ENCODE measurements at places on chromosomes 12 and 14.

DNA sequence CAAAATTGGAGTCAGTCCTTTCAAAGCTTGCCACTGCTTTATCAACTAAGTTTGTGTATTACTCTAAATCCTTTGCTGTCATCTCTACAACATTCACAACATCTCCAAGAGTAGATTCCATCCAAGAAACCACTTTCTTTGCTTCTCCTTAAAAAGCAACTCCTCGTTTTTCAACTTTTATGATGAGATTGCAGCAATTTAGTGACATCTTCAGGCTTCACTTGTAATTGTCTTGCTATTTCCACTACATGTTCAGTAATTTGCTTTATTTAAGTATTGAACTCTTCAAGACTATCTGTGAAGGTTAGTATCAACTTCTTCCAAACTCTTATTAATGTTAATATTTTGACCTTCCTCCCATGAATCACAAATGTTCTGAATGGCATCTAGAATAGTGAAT, 747.9 kb downstream of the TMTC2 start:
- DNase-seq = no peak

GRCh38 chr14:102103062-102103695, 16.3 kb upstream of the HSP90AA1 start:
- no peak for DNase-seq

DNA sequence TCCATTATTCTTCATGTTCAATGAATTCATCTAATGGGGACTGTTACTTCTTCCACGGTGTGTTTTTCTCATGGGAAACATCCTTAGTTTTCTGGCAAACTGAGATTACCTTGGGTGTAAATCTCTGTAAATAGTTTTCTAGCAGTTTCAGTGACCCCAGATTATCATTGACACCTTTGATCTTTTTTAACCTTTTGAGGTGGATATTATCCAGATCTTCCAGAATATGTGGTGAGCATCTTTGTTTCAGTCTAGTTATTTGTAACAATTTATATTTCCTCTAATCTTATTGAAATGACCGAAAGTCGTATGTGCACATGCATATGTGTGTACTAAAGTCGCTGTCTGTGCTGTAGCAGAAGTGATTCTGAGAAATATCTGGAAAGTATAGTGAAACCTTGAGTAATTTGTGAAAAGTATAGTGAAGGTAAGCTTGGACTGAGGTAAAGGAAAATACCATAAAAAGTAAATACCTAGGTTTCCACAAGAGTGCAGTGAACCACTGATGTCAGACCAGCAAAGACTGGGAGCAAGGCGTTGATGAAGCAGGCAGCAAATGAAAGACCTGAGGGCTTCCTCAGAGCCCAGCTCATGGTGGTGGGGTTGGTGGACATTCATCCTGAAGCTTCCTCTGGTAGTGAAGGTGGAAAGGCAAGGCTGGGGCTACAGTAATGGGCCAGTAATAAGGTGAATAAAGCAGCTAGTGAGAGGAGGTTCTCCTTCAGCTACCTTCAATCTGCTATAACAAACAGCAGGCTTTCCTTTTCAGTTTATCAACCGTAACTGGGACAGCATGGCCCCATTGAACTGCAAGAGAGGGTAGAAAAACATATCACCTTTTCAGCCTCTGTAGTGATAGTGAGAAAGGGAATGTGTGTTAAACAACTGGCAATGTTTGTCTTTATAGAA, 480.2 kb upstream of the FBXO33 start:
- DNase-seq = no peak

GRCh38 chr12:99137124-99137855, 492.2 kb downstream of the APAF1 start:
- no peak for DNase-seq

- DNase-seq = no peak
These were observed 203.8 kb downstream of the CALM1 start for GRCh38 chr14:90600619-90601018.
